ENCODE measurements at places on chromosomes 11 and 22.
A peak's percentile ranks its signal among the peaks of the same experiment; 100 is the strongest.

DNA sequence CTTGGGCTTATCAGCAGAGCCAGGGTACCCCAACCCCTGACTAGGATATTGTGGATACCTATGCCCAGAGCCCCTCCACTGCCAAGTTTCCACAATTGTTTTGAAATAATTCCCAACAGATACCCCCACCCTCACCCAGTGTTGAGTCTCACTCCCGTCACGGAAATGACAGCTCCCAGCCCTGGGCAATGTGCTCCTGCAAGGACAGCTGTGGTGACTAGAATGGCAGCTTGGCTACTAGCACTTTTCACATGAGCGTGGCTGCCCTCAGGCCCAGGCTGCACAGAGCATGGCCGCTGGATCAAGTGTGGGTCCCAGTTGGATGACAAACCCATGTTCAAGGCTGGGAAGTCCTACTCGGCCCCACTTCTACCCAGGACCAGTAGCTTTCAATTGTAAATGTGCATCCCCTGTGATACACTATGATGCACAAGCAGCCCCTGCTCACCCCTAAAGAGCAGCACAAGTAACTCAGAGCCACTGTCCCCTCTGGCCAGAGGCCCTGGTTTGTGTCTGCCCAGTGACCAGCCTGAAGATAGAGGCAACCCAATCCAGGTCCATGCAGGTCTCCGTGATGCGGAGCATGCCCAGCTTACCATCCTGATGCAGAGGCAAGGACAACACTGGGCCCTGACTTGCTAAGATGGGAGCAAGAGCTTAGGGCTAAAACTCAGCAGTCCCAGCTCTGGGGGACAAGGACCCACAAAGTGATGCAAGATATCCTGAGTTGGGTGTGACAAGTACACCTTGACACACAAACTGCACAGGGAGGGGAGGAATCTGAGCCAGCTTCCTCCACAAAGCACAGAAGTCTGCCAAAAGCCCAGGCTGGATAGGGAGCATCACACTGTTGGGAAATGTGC lies 13.2 kb downstream of the KCNQ1OT1 start:
- no peak for DNase-seq

DNA sequence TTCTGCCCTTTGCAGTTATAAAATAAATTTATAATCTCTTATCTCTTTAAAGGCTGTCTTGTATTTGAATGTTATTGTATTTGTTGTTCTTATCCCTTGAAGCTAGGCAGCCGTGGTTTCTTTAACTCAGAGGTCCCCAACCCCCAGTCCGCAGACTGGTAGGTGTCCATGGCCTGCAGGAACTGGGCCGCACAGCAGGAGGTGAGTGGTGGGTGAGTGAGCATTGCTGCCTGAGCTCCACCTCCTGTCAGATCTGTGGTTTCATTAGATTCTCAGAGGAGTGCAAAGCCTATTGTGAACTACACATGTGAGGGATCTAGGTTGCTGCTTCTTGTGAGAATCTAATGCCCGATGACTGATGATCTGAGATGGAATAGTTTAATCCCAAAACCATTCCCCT lies 380.0 kb upstream of the CCDC90B start:
- no peak for DNase-seq

- DNase-seq: no peak
Observed at GRCh38 chr22:40397396-40397795, 27.0 kb downstream of the SGSM3 start.

DNA sequence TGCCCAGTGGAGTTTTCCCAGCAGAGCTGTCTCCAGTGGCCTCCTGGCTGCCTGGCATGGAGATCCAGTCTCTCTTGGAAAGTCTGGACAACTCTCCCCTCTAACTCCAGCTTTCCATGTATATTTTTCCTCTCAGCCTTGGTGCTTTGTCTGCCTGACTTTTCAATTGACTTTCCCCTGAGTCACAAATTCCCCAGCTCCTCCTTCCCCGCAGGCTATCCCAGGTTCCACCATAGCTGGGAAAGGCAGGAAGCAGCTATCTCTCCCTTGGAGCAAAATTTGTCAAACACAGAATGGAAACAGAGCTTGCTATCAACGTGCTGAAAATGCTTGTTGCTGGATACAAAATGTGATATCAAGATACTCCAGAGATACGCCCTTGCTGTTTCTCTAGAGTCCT lies 384.8 kb downstream of the TMEM135 start:
- no peak for DNase-seq

GRCh38 chr11:32893343-32894148 lies 935 bp downstream of the QSER1 start:
- peak; percentile 15 for DNase-seq

GRCh38 chr11:34730544-34731295 lies 109.8 kb downstream of the EHF start:
- no peak for DNase-seq

GRCh38 chr22:17436382-17436980 lies 67.2 kb downstream of the CECR2 start:
- no peak for DNase-seq

DNA sequence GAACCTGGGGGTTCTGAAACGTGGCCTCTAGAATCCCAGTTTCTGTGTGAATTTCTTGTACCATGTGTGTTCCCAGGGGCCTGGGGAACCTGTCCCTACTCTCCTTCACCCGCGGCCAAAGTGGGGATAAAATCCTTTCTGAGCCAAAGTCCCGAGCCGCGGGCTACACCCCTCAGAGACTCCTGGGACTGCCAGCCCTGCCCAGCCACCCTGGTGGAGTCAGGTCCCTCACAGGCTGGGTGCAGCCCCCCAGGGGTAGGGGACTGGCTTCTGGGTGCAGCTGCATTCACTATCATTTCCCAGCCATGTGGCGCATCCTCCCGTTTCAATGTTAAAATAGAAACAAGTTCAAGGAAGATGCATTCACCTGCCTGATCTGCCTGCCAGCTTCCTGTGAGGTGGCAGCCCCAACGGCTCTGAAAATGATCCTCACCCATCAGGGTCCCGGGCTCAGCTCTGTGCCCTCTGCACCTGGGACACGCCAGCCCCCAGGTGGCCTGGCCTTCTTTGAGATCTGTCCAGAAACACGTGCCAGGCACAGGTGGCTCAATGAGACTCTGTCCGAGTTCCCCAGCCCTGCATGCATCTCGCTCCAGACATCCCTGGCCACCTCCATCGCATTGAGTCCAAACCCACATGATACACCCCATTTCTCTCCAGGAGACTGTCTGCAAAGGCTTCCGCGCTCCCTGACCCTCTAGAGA lies 338.8 kb downstream of the CTTN start:
- no peak for DNase-seq

DNA sequence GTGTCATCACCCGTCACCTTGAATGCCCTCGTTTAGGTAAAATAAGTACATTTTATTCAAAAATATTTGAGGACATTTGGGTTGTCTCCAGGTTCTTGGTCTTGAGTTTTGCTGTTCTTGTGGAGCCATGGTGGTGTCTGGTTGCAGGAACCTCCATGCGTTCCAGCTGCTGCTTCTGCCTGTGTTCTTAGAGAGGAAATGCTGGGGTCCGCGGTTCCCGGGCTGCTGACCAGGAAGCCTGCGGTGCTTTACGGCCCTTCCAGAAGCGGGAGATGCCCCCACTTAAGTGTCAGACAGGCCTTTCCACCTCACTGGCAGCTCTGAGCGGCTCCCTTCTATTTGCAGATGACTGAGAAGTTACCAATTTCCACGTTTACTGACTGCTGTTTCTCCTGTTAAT lies 66.8 kb downstream of the LRP5 start:
- no peak for DNase-seq

DNA sequence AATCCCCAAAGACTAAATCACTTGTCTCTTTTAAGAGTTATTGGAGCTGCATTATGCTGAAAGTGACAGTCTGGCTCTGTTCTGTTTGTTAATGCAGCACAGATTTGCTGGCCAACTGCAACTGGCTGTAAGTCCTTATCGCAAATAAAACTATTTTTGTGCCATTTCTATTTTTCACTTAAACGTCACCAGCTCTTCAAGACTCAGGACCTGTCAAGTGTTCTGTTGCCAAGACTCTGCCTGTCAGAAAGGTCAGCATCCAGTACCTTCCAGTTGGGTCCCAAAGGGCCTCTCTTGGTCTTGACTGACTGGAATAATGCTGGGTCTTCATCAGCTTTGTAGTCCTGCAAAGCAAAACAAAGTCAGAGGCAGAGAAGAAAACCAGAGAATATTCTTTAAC lies 45.6 kb downstream of the PITPNB start:
- DNase-seq: no peak

DNA sequence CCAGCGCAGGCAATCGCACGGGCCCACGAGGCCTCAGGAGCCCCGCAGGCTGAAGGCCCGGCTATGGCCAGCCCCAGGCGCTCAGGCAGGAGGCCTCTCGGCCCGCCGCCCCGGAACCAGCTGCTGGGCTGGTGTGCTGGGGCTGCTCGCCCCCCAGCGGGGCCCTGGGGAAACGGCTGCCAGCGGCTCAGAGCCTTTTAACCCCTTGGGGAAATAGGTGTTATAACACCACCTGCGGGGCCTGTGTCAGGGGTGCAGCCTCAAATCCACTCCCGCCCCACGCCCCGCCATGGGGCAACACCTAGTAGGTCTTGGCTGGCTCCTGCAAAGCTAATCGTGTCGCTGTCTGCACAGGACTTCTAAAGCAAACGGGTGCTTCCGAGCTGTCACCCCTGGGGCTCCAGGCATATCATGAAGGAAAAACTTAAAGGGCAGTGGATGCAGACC lies 237.4 kb downstream of the TTC28 start:
- peak; percentile 60 for DNase-seq

DNA sequence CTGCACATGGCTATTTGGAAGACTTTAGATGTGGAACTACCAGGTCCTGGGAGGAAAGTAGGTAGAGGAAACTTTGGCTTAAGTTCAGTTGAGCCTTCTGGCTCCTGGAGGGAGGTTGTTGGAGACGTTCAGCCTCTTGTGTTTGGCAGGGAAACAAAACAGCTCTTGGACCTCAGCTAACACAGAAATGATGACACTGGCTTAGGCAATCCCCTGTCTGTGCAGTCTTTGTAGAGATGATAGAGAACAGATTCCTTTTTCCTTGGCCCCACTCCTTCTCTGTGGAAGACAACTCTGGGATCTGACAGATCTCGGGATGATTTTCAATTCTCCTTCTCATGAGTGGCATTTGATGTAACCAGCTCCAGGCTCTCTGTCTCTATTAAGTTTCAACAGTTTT lies 428.5 kb downstream of the TMEM135 start:
- DNase-seq: no peak

GRCh38 chr11:113602483-113602882 lies 103.6 kb downstream of the TMPRSS5 start:
- no peak for DNase-seq

DNA sequence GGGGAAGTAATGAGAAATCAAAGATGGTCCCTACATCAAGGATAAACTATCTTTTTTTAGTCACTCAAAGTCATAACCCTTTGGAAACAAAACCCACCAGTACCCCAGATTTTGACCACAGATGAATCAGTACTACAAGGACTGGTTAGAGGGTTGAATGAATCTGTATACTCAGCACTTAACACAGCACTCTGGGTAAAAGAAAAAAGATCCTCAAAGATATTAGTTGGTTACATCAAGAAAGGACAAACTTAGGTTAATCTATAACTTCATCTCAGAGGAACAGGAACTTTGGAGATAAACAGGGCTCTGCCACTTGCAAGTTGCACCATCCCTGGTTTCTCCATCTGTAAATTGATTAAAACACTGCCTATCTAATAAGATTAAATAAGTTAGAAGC lies 18.8 kb downstream of the SC5D start:
- DNase-seq: no peak

- no peak for DNase-seq
Observed at GRCh38 chr22:46415776-46416519, 80.4 kb downstream of the TRMU start.

DNA sequence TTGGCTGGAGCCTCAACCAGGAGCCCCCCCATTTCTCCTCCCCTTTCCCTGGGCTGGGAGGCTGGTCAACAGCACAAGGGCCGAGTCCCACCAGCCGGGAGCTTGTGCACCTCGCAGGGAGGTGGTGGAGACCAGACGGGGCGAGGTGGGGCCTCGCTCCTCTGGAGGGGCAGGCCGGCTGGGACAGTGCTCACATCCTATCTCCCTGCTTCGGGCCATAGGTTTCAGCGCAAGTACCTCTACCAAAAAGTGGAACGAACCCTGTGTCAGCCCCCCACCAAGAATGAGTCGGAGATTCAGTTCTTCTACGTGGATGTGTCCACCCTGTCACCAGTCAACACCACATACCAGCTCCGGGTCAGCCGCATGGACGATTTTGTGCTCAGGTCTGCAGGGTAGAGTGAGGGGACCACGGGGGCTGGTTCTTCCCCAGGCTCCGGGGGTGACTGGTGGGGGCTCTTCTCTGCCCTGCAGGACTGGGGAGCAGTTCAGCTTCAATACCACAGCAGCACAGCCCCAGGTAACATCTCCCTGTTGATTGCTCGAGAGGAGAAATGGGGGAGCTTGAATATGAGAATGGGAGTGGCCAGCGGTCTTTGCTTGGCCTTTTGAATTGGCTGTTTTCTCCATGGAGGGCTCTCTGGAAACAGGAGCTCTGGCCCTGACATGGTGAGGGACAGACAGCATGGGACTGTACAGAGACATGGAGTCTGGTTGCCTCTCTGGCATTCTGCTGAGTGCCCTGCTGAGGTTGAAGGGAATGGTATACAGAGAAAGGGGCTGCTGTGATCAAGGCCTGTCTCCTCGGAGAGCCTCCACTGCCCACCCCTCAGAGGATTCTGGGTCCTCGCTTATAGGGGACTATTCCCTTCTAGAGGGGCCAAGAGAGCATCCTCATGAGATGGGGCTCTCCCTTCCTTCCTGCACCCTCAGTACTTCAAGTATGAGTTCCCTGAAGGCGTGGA lies 3.3 kb downstream of the SIDT2 start:
- DNase-seq: no peak

DNA sequence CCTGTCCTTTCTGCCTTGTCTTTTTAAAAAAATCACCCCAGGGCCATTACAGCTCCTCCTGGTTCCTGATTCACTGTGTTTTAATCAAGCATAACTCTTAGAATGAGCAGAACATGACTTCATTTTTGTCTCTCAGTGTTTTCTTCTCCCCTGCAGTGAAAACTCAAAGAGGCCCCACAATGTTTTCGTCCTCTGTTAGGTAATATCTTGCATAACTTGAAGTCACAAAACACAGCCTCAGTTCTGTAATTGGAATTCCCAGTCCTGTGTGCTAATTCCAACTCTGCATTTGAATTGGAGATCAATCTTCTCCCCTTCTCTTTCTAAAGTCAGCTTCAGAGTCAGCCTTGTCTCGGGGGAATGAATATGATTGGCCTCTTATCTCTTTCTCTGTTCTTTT lies 186.5 kb upstream of the NAV2 start:
- no peak for DNase-seq

DNA sequence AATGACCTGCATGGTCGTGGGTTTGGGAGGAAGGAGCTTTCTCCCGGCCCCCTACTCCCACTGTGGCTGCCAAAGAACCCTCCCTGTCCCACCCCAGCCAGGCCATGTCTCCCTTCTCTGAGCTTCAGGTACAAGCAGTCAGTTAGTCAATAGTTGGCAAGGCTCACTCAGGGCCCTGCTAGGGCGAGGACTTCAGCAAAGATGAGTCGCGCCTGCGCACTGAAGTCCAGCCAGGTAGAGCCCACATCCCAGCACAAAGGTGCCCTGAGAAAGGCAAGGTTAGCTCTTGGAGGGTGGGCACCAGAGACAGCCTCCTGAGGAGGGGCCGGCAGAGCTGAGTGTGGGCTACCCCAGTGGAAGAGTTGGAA lies 11.1 kb downstream of the C11orf86 start:
- DNase-seq: no peak
